ENCODE measurements at places on chromosomes 7 and 10.

DNA sequence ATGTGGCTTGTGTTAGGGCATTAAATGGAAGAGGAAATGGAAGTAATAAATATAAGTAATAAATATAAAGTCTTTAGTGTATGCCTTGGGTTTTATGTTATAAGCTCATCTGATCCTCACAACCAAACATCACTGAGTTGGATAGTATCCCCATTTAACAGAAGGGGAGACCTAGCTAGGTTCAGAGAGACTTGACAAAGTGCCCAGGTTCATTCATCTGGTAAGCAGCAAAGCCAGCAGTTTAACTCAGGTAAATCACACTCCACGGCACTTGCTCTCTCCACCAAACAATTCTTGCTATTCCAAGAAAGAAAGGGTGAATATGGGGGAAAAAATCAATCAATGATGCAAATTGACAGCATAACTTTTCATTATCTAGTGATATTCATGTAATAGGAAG, 167.3 kb downstream of the MAGI2 start:
- DNase-seq: no peak

DNA sequence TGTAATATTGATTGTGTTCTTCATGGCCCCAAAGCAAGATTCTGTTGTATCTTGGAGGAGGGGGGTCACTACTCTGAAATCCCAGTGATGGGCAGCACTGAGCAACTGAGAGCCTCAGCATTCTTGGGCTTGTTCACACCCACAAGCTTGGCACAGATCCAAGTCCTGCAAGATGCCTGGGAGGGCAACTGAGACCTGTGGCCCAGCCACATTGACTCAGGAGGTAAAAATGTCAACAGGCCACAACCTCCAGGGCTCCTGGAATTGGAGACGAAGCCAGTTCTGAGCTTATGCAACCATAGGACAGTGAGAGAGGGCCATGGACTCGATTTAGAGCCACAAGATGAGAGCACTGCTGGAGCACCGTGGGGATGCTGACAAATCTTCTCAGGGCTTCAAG, 3.1 kb upstream of the DOCK1 start:
- DNase-seq: no peak

DNA sequence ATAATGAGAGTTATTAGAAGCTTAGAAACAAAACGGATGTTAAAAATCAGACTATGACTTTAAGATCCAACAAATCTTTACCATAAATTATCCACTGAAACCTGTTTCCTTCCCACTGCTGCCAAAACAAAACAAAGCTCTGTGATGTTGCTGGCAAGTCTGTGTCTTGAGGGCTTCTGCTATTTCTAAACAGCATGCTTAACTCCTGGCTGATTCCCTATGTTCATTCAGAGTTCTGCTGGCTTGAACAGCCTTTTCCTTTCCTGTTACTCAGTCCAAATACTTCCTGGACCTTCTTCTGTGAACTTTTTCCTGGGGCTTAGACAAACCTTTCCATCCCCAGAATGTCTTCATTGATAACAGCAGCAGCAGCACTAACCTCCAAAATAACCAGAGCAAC, 448.1 kb downstream of the SORCS1 start:
- no peak for DNase-seq

- DNase-seq: no peak
Observed at GRCh38 chr10:99303899-99304861, 25.0 kb upstream of the CNNM1 start.

DNA sequence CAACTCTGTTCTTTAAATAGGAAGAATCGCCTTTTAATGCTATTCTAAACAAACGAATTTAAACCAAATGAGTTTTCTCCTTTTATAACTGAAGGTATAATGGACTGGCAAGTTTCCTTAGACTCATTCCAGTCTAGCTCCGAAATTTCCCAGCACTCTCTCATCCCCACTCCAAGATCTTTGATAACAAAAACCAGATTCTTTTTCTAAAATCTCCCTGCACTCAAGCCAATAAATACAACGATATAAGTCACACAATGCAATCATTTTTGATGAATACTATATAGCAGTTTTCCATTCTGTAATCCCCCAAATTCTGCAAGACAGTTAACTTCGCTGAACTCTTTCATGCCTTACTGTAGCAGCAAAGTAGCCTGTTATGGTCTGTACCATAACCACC, 1.9 kb downstream of the OGA start:
- no peak for DNase-seq

GRCh38 chr7:80624763-80625162, 13.7 kb upstream of the CD36 start:
- no peak for DNase-seq

DNA sequence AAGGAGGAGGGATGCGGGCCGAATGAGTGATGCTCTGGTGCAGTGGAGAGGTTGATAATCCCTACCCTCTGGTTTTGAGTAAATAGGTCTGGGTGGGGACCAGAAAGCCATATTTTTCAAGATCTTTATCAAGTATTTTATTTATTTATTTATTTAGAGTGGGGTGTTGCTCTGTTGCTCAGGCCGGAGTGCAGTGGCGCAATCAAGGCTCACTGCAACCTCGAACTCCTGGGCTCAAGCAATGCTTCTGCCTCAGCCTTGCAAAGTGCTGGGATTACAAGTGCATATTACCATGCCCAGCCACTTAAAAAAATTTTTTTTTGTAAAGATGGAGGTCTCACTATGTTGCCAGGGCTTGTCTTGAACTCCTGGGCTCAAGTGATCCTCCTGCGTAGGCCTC, 21.6 kb downstream of the SVIL start:
- DNase-seq: no peak

DNA sequence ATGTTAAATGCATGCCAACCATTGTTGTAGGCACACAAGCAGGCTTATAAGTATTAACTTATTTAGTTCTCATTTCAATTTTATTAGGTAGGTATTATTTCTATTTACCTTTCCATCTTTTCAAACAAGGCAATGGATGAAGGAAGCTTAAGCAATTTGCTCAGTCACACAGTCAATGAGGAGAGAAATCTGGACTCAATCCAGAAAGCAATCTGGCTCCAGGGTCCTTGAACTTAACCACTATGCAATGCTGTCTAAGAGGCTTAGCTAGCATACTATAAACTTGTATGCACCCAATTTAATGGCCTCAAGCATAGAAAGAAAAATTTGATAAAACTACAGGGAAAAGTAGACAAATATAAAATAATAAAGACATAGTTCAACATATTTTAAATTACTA, 88.6 kb downstream of the VWDE start:
- DNase-seq: no peak

- DNase-seq: no peak
Observed at GRCh38 chr7:98852826-98853225, 17.0 kb downstream of the TMEM130 start.

- DNase-seq: no peak
Observed at GRCh38 chr7:18458830-18459229, 36.7 kb upstream of the HDAC9 start.

- DNase-seq: peak; percentile 84
Observed at GRCh38 chr10:114638821-114639625, 19.1 kb downstream of the ABLIM1 start.

- peak; percentile 31 for DNase-seq
Observed at GRCh38 chr10:69968830-69969229, 83.8 kb upstream of the MACROH2A2 start.

DNA sequence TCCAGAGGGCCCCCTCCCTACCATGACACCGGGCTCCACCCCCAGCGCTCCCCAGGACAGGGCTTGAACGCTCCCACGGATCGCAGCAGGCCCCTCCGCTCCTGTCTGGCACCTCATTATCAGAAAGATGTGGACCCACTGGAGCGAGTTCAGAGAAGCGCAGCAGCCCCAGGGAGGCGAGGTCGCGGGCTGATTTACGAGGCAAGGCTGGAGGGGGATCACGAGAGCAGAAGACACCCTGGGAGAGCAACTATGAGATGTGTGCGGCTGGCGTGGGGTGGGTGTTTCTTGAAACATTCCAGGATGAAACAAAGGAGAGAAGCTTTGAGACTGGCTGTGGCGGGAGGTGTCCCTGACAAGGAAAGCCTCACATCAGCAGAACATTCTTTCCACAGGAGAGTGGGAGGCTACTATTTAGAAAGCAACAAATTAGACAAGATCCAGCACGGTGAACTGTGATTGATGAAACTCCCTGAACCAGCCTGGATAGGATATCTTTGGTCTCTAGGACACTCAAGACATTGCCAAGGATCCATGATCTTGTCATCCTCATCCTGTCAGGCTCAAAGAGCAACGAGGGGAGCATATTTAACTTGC, 66.0 kb downstream of the JCAD start:
- DNase-seq: no peak

GRCh38 chr7:15625466-15625865, 61.0 kb downstream of the MEOX2 start:
- no peak for DNase-seq

All from NB4 (cell line).